ENCODE measurements at places on chromosomes 3 and 15.

DNA sequence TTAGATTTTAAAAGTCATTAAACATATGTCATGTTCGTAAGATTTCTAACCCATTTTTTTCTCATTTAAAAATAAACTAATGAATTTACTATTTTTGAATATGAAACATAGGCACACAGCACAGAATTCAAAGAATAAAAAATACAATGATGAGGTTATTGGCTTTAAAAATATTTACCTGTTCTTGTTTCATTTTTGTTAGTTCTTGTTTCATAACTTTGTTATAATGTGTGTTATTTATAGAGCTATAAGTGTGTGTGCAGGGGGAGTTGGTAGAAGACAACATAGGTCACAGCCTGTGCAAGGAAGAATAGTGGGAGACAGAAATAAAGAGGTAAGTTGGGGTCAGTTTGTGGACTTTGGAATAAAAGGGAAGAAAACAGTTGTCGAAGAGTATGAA is 30.8 kb upstream of the NRROS start:
- no peak for DNase-seq

DNA sequence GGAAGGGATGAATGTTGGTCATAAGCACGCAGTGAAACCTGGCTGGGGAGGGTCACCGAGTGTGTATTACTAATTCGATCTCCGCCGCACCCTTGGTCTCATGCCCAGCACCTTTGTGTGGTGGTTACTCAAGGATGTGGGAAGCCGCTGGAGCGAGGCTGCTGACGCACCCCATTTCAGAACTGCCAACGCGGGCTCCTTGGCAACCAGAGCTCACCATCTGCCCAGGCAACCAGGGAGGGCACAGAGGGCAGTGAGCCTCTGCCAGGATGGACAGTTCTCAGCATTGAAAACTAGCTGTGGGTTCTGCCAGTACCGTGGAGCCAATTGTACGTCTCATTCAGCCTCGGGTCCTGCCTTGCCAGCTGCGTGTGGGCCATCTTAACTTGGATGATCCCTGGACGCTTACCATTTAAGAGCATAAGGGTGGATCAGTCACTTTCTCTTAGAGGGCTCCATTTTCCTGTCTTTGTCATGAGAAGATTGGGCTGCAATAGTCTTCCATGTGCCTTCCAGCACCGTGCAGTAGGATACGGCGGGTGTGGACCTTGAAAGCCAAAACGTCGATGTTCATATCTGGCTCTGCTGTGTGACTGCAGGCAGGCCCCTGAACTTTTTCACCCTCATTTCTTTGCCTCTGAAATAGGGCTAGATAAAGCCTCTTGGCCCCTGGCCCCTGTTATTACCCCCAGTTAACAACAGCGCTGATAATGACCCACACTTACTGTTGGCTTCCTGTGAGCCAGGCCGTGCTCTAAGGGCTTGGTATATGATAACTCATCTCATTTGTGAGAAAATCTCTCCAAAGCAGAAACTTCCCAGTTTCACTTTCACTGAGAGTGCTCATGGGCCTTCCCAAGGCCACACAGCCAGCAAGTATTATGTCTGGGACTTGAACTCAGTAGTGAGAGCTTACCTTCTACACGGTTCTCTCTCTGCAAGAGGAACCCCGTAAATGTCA is 238.8 kb downstream of the OPA1 start:
- no peak for DNase-seq

GRCh38 chr3:26449996-26450395 is 172.6 kb upstream of the LRRC3B start:
- DNase-seq = no peak

DNA sequence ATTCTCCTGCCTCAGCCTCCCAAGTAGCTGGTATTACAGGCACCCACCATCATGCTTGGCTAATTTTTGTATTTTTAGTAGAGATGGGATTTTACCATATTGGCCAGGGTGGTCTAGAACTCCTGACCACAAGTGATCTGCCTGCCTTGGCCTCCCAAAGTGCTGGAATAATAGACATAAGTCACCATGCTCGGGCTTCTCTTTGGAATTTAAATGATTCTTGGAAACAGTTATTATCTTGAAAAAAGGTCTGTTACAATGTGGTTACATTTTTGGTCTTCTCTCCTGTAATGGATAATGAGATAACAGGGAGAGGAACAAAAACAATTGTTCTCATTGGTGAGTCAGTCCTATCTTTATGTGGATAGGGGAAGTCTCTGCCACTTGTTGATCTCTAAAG is 59.8 kb upstream of the AADACL2 start:
- DNase-seq = no peak

- DNase-seq = no peak
Observed at GRCh38 chr3:37601832-37602231, 259.8 kb upstream of the CTDSPL start.

GRCh38 chr3:126666658-126667528 is 12.0 kb upstream of the TXNRD3 start:
- DNase-seq = no peak

DNA sequence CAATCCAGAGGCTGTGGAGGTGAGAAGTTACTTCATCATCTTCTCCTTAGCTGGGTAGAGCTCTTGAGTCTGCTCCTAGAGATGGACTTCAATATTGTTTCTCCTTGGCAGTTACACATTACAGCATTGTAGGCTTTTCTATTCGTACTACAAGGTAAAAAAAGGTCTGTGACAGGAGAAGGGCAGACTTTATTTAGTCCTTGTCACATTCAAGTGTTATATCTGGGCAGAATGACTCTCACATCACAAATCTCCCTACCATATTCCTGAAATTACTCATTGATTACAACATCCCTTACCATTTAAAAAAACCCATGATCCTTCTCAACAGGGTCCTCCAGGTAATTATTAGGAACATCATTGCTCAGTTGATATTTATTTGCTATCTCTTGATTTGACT is 75.0 kb downstream of the AGBL1 start:
- no peak for DNase-seq

GRCh38 chr3:77203851-77204250 is 164.0 kb downstream of the ROBO2 start:
- no peak for DNase-seq

DNA sequence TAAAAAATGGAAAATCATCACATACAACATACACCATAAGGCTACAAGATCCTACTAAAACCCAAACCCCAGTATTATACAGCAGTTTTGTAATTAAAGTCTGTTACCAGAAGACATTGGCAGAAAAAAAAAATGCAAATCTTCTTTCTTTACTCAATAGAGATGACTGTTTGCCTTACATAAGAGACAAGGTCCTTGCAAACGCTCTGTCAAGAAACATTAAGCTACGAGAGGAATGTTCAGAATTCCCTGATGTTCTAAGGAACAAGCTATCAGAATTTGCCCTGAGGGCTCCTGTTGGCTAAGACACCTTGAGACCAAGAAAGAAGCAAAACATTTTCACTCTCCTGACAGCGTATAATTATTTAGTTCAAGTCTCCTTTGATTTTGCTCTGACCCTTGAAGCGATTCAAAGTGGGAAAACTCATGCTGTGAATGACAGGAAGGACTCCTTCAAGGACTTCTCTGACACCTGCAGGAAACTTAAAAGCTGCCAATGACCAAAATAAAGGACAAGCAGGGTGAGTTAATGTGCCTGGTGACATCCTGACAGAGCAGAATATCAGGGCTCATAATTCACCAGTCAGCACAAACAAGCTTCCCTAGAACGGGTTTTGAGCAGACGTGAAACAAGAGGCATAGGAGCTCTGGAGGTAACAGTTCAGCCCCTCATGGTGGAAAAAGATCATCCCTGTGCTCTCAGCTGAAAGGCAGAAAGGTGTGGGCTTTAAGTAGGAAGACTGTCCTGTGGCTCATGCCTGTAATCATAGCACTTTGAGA is 2.5 kb downstream of the SCAMP2 start:
- DNase-seq = no peak

DNA sequence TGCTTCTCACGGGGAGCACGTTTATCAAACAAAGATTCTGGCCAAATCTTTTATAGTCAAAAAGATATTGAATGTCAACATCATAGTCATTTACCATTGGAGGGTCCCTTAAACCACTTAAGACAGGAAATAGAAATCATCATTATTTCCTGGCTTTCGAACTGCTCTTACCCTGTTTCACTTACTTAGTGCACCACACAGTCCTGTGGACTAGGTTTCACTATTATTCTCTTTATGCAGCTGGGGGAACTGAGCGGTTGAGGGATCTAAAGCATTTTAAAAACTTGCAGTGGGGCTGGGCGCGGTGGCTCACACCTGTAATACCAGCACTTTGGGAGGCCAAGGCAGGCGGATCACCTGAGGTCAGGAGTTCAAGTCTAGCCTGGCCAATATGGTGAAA is 13.7 kb upstream of the TPRG1 start:
- DNase-seq = no peak

GRCh38 chr15:63559753-63560152 is 37.4 kb upstream of the FBXL22 start:
- DNase-seq = no peak

DNA sequence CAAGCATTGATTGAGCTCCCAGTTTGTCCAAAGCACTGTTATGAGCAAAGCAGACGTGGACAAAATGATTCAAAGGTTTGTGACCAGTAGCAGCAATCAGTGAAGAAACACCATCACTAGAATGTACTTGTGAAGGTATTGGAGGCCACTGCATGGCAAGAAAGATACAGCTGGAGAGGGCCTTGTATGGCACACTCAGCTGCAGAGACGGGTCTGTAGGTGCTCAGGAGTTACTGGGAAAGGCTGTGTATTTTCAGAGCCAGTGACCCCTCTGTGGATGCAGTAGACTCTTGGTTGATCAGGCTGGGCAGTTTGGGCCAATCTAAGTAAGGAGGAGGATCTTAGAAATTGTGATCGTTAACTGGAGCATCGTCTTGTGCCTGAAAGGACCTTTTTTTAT is 120.0 kb downstream of the GHSR start:
- DNase-seq = no peak

DNA sequence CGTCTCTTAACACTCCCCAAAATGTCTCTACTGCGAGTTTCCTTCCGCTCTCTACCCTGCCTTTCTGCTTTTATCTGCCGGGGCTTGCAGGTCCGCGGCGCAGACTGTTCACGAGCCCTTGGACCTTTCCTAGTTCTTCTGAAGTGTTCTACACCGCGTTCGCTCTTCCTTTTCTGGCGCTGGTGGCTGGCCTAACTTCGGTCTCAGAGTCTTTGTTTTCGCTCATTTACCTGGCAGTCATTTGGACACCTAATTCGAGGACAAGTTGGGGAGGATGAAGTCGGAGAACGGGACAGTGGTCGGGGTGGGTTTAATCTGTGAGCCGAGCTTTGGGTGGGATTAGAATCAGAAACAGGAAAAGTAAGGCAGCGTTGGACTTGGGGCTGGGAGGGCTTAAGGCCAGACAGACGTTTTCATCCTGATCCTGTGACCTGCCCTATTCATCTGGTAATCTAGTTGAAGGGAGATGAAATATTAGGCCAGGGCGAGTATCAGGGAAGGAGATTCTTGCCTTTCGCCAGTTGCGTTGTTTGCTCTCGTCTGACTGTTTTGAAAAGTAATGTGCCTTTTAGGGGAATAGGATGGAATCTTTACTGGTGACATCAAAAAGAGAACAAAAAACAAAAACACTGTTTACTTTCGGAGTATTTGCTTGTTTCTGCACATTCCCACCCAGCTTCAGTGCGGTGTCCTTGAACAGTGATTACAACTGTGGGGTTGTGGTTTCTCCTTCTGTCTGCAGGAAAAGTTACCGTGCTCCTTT is 1.8 kb downstream of the DIPK2A start:
- peak; percentile 72 for DNase-seq

DNA sequence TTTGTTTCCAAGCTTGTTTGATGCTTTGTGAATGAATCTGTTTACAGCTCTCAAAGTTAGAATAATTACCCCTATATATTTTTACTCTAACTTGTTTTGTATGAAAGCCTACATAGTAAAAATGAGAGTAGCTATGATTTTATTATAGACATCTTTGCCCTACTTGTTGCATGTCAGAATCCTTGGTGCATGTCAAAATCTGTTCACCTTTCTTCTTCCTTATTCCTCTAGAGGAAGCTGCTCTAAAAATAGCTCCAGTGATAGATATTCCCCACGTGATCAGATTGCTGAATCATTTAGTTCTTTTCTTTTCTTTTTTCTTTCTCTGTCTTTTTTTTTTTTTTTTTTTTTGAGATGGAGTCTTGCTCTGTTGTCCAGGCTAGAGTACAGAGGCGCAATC is 39.8 kb downstream of the LRRC49 start:
- DNase-seq = no peak

DNA sequence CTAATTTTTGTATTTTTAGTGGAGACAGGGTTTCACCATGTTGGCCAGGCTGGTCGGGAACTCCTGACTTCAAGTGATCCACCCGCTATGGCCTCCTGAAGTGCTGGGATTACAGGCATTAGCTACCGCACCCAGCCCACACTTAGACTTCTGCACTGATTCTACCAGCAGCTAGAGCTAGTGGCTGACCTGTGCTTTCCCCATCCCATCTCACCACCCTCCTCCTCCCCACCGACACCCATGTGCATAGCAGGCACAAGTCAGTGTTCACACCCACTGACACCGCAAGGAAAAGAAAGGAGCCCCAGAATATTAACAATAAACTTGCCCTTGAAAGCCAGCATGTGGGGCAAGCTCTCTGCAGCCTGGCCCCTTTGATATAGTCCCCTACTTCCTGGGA is 11.2 kb upstream of the ABTB1 start:
- DNase-seq = no peak

GRCh38 chr3:184503647-184504046 is 57.9 kb upstream of the EPHB3 start:
- peak; percentile 2 for DNase-seq

DNA sequence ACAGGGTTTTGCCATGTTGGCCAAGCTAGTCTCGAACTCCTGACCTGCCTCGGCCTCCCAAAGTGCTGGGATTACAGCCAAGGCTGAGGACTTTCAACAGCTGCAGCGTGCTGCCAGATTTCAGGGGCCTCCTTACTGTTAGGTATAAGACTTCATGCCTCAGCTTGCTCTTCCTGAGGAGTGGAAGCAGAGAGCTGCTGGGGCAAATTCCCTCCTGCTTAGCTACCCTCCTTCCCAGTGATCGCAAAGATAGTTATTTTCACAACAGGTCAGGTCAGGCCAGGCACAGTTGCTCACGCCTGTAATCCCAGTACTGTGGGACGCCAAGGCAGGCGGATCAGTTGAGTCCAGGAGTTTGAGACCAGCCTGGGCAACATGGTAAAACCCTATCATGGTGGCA is 2.6 kb upstream of the CPNE9 start:
- DNase-seq = no peak

DNA sequence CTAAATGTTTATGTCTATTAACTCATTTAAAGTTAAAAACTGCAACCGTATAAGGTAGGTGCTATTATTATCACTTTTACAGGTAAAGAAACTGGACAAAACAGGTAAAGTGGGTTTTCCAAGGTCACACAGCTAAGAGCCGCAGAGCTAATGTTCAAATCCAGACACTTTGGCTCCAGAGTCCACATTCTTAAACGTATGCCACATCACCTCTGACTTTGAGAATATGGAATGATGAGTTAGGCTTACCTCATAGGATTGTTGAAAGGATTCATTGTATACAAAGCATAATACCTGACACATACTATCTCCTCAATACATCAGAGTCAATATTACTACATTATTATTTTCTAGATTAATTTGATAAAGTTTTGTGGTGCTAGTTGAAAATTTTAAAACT is 240.9 kb upstream of the STT3B start:
- no peak for DNase-seq

DNA sequence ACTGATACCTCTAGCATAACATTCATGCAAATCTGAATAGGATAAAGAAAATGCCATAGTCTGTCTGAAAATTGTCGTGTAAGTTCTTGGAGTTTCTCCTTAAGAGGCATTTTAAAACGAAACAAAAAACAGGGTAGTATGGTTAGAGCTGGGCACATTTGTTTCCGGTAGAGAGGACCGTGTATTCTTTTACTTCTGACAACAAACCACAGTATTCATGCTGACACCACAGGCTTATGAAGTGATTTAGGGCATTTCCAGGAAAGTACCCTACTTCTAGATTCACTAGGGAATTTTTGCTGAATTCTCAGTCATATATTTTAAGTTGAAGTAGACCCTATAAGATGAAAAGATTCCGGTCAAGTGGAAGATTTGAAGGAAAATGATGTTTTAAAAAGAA is 541.3 kb downstream of the UNC13C start:
- no peak for DNase-seq
